ENCODE measurements at places on chromosomes 11 and 22. TPM values are rescaled to one million over a fixed set of nuclear protein-coding genes. Genes with fewer than 3 reads are reported as not detected.

FAM89B gene
- total RNA-seq: 30.2 TPM

DNA sequence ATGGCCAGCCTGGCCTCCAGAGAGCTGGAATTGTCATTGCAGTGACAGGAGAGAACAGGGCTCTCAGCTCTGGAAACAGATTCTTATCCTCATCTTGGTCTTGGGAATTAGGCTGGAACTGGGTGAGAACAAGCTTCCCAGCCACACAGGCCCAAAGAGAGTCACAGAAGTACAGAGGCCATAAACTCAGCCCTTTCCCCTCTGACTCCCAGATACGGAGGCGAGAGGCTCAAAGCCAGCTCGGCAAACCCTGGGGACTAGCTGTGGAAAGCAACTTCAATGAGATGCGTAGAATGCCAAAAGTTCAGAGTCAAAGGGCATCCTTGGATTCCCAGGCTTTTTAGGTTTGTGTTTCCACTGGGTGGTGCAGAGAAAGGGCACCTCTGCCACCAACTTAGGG, 14.3 kb upstream of the ABCC8 start:
- no peak for DNase-seq

DNA sequence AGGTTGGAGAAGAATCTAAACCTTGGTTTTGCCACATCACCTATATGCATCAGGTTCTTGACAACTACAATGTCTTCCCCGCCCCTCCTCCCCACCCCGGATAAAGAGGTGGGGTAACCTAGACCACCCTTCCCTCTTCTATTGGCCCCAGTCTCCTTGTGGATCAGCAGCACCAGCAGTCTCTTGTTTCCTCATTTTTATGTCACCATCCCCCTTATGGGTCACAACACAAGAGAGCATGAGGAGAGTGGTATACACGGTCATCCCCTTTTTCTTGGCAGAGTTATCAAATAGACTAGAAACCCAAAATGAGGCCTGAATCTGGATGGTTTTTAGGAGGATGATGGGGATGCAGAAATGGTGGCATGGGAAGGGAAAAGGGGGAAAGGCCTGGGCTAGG, 1.2 kb downstream of the MS4A4E start:
- DNase-seq: no peak

FZD4 gene
- total RNA-seq: 1.9 TPM

UPK2 gene
- total RNA-seq: not detected

All from Daoy (cell line).